Activated naive CD4-positive, alpha-beta T cell (primary cell): ENCODE measurements at places on chromosomes 7 and 10.

DNA sequence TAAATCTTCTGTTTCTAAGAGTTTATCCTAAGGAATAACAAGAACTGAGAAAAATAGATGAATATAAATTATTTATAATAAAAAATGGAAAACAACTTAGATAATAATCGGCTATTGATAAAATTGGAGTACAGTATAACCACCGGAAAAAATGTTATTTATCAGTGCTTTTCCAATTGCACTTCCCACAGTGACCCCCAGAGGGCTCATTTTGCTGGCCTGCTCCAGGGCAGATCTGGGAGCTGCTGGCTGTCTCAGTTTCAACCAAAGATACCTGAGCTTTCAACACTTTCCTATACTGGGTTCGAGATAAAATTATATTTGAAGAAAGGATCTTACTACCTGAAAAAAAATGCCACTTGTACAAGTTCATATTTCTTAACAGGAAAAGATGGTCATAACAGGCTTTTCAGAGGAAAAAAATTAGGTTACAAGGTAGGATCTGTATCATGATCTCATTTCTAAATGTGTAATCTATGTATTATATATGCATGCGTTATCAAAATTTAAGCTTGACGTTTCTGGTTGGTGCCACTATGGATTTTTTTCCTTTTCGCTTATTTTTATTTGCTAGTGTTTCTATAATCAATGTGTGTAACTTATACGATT lies 165.7 kb downstream of the NPSR1 start:
- DNase-seq: peak; percentile 12

- DNase-seq: no peak
Observed at GRCh38 chr7:141202535-141202934, 128.7 kb downstream of the TMEM178B start.

DNA sequence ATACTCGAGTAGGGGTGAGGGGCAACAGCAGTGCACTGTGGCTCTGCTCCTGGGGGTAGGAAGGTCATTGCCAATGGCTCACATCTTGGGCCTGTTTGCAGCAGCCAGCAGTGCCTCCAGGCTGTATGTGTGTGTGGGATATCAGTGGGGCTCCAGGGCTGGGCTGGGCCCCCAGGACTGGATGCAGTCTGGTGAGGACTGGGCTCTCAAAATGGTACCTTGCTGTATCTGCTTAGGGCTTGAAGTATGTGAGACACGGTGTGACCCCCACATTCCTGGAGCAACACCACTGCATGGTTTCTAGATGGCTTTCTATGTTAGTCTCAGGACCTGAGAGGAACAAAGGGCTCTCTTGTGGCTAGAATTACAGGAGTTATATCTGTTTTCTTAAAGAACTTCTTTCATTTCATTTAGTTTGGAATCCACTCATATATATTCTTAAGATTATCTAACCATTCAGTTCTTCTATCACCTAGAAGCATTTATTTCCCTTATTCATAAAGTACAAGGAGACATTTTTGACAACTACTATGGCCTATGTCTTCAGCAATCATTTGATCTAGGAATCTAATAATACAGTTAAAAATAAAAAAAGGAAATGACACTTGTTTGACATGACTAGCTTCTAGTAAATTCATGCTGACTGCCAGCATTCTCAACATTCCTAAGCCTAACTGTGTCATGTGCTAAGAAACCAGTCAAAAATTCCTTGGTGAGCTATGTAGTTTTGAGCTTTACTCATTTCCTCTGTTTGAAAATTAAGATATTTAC lies 443.2 kb upstream of the SEMA3A start:
- no peak for DNase-seq

DNA sequence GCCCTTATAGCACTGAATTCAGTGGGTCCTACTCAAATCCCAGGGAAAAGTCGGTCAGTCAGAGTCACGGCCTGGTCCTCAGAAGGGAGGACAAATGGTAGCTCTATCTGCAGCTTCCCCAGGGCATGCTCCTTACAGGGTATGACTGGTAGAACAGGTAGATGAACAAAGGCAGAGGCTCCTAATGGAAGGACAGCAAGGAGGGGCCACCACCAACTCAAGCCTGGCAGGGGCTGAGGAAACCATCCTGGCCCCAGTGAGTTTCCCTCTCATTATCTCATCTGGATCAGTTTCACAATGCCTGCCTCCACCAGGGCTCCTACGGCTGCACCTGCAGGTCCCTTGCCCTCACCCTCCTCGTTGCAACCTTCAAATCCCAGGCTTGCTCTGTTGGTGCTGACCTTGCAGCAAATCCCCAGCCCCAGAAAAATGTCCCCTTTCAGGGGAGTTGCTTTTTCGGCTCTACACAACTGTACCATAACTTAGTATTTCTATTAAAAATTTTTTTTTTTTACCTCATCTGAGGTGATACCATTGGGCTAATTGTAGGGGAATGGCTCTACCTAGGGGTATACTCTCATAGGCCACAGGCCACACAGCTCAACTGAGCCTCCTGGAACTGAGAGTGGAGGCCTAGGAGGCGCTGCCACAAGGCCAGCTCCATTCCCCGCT lies 2.4 kb upstream of the MYO1G start:
- no peak for DNase-seq

GRCh38 chr10:102344067-102344466 lies 51.4 kb upstream of the NFKB2 start:
- DNase-seq: no peak

DNA sequence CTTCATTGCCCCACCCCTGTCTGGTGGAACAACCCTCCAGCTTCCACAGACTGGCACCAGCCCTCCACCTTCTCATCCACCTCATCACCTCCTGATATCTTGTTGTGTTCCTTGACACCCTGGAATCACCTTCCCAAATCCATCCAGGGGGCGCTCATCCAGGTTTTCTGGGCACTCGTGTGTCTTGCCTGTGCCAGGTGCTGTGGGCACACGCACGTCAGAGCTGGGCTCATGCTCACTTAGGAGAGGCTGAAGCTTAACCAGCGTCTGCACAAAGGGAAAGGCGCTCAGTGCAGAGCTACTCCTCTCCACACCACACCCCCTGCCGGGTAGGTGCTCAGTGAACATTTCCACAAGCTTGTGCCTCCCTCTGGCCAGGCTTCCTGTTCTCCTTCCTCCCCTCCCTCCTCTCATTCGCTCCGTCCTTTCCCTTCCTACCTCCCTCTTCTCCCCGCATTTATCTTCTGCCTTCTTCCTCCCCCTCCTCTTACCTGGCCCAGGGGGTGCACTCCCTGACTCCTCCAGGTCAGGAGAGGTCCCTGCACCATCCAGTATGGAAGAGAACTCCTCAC lies 4.8 kb downstream of the ADCYAP1R1 start:
- DNase-seq: no peak

DNA sequence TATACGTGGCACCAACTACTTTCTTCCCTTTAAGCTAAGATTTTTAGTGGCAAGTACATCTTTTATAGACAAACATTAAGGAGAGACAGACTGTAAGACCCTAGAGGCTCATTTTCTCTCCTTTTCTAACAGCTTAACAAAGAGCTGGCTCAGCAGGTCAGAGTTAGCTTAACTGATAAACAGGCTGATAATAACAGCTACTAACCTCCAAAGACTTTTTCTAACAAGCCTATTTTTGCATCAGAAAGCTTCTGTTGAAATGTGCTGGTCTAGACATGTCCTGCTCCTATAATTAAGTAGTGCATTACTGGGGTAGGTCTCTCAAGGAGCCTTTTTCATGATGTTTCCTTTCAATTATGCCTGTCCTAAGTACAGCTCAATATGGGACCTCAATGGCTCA lies 238.2 kb upstream of the FAM3C start:
- DNase-seq: no peak

- DNase-seq: no peak
Observed at GRCh38 chr7:28498636-28499035, 86.3 kb downstream of the CREB5 start.

DNA sequence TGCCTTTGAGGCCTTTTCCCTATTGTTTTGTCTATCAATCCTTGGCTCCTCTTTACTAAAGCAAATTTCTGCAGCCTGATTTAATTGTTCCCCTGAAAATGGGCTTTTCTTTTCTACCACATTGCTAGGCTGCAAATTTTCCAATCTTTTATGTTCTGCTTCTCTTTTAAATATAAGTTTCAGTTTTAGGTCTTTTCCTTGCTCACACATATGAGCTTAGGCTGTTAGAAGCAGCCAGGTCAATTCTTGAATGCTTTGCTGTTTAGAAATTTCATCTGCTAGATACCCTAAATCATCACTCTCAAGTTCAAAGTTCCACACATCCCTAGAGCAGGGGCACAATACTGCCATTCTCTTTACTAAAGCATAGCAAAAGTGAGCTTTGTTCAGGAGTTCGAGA lies 159.6 kb downstream of the ARL4A start:
- DNase-seq: no peak

DNA sequence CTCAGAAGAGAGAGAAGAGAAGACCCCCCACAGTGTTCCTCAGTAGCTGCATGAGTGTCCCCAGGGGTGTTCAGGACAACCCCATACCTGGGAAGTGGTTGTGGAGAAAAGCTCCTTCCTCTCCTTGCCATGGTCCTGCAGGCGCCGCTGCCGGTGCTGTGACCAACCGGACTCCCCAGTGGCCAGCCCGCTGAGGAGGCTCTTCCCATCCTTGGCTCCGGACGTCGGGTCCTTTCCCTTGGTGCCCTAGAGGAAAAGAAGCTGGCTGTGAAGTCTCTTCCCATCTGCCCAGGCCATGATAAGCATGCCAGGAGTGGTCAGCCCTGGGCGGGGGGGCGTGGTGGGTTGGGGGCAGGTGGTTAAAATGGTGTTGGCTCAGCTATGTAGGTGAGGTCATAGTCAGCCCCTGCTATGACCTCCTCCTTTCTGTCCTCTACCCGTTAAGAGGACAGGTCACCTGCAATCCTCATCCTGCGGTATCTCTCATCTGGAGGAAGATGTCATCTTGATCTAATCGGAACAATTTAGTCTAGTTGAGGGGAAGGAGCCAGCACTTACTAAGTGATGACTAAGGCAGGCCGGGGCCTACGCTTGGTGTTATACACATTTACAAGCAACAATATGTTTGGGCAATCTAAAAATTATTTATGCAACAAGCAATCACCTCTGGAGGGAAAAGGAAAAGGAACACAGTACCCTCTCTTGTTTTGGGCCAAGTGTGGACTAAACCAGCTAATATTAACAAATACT lies 13.2 kb downstream of the WDR91 start:
- DNase-seq: no peak

DNA sequence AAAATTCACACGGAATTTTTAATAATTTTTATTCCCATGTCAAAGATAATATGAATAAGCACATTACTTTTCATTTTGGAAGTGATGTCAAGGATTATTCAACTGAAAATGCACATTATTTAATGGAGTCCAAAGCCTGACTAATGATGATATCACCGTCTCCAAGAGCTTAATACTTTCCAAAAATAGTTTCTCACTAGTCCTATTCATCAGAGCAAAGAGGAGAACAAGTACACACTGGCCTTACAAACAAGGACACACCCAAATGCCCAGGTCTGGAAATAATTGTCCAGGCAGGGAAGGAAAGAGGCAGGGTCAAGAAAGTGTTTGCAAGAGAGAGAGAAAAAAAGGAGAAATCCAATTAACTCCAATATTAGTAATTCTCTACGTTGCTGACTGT lies 216.8 kb upstream of the CCDC6 start:
- DNase-seq: no peak

GRCh38 chr10:71083716-71083975 lies 128.7 kb upstream of the UNC5B start:
- no peak for DNase-seq

- no peak for DNase-seq
Observed at GRCh38 chr10:88114368-88114767, 250.9 kb downstream of the PTEN start.

DNA sequence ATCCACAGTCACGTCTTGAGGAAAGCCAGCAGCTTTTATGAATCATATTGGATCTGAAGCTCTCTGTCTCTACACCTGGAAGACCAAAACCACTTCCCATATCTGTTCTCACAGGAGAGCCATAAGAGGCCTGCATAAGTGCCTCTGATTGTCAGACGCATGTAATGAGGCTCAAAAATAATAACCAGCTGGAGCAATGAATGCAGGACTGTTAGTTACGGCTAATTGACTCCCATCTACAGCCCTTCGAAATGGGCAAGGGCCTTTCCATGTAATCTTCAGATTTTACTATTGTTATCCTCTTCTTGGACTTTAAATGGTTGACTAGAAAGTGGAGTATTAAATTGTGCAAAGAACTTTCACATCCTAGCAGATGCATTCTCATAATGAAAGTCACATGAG lies 4.4 kb upstream of the SEMA3C start:
- DNase-seq: no peak

DNA sequence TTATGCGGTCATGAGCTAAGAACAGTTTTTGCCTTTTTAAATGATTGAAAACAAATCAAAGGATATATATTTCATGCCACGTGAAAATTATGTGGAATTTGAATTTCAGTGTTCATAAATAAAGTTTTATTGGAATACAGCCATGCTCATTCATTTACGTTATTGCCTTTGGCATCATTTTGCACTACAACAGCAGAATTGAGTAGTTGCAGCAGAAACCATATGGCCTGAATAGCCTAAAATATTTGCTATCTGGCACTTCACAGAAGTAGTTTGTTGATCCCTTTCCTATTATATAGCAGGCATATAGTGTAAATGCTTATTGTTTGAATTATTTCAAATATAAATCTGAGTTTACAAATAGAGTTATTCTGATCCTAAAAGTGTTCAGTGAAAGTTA lies 59.7 kb downstream of the AUTS2 start:
- no peak for DNase-seq

- DNase-seq: no peak
Observed at GRCh38 chr7:26375726-26376174, 84.1 kb downstream of the SNX10 start.

- no peak for DNase-seq
Observed at GRCh38 chr10:133487085-133487484, 33.3 kb downstream of the SCART1 start.

- DNase-seq: no peak
Observed at GRCh38 chr7:139889186-139889871, 60.3 kb downstream of the TBXAS1 start.

GRCh38 chr7:28382144-28382543 lies 30.2 kb upstream of the CREB5 start:
- no peak for DNase-seq

- no peak for DNase-seq
Observed at GRCh38 chr10:79298403-79299244, 48.6 kb upstream of the PPIF start.

DNA sequence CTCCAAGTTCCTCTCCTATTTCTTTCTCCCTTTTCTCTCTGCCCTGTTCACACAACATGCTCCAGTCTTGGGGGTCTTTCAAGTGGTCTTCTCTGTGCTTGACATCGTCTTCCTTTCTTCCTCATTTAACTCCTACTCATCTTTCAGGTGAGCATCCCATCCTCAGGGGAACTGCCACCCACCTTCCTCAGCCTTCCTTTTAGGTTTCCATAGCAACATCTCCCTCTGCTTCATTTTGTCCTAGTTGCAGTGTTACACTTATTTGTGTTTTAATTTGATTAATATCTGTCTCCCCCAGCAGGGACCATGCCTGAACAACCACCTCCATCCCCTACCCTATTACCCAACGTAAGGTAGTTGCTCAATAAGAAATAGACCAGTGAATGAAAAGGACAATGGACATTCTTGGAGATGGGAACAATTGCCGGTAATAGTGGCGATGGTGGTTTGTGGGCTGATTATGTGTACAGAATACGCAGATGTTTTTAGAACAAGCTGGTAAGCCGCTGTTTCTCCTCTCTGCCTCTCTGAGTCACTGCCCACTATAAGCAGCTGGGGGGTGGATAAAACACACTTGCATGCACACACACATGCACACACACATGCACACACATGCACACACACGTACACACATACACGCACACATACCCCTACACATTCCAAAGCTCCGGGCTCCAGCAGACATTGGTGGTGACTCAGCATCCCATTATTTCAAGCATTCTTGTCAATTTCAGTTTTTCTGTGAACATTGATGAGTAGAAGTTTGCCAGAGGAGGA lies 251.6 kb downstream of the GATA3 start:
- DNase-seq: no peak
